ENCODE measurements at places on chromosomes 4 and X.

- DNase-seq: peak; percentile 11
Observed at GRCh38 chrX:83535417-83536196, 27.5 kb downstream of the POU3F4 start.

DNA sequence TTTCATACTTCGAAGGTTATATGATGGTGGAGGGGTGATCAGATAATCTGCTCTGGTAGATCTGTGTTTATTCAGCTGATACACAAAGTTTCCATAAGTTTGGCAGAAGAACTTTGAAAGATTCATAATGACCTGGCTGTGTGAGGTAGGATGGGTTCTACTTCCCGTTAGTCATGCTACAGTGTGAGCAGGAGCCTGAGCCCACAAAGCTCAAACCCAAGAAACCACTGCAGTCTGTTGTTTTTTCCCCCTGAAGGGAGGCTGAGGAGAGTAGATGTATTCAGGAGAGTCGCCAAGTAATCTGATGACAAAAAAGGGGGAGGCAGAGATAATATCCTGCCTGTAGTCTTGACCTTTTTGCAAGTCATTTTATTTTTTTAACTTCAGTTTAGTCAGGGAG is 52.8 kb upstream of the PPP3CA start:
- no peak for DNase-seq

GRCh38 chr4:43339435-43339834 is 446.9 kb downstream of the GRXCR1 start:
- no peak for DNase-seq

- DNase-seq: no peak
Observed at GRCh38 chr4:3822230-3822947, 56.2 kb downstream of the ADRA2C start.
